ENCODE measurements at places on chromosomes 13 and 19.

DNA sequence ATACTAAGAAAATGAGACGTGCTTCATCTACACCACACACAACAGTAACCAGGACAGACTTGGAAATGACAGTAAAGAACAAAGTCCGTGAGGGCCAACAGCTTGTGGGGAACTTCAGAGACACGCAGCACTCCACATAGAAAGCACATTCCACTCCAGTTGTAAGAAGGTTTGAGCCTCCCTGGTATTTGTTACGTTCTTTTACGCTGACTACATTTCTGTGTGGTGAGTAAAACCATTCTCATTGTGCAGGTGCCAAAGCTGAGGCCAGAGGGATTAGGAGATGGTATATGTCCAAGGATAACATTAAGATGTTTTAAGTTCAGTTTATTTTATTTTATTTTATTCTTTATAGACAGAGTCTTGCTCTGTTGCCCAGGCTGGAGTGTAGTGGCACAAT, 1189.9 kb downstream of the UQCRFS1 start:
- DNase-seq = no peak

DNA sequence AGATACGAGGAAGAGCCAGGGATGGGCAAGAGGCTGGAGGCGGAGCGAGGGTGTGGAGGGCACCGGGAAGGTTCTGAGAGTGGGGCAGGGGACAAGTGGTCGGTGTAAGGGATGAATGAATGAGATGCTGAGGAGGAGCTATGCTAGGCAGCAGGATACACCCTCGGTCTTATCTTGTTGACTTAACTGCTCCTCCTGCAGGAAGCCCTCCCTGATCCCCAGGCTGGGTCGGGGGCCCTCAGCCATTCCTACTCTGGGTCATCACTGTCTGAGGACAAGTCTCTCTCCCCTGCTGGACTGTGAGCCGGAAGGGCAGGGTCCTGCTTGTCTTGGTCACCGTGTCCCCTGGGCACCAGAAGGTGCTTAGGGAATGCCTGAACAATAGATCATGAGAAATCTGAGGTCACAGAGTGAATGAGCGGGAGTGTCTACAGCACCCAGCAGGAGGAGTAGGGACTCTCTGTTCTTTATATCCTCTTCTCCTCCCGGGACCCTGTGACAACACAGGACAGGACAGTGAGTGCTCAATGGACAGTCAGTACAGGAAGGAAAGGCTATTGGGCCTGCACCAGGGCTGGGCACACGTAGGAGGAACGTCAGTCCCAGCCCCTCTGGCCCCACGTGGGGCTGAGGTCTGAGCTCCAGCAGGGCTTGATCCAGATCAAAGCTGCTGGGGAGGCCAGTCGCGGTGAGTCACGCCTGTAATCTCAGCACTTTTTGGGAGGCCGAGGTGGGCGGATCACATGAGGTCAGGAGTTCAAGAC, 6.5 kb downstream of the NKPD1 start:
- DNase-seq = no peak

DNA sequence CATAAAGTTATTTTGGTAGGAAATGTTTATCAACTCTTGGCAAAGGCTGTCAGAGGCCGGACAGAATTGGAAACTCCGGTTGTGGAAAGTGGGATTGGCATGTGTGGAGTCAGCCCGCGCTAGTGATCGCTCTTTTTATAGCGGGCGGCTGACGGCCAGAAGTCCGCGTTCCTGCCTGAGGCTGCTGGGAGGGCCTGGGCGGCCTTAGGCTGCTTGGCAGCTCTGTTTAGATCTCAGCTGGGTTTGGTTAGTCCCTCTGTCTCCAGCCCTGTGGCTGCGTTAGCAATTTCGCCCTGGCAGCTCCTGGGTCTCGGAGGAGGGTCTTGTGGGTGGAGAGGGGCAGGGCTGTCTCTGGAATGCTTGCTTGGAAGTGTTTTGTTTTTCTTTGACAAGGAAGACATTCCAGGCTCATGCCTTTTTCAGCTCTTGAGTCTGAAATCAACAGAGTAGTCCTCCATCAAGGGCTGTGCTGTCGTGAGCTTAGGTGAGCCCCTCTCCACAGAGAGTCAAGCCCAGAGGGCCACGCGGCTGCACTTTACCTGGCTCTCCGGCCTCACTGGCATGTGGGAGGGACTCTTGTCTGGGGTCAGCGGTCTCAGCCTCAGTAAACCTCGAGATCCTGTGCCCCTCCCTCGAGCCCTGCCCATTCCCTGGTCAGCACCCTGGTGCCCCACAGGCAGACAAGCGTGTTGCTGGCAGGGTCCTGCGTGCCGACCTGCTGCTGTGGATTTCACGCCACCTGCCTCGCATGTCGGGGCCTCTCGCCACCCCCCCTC, 22.5 kb downstream of the DOT1L start:
- no peak for DNase-seq

GRCh38 chr13:95317039-95317989, 16.1 kb upstream of the ABCC4 start:
- no peak for DNase-seq

DNA sequence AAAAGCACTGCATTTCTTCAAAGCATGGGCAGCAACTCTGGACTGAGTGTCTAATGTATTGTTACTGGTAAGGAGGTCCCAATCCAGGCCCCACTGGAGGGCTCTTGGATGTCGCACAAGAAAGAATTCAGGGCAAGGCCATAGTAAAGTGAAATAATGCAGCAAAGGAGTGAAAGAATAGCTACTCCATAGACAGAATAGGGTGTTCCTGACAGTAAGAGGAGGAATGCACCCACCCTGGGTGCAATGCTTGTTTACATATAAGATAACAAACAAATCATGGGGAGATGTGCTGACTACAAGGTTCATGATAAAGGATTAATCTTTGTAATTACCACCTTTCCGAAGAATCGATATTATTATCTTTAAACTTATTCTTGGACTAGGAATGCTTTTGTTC, 58.8 kb upstream of the ABCC4 start:
- DNase-seq = no peak
